Fibroblast of skin of right quadriceps (primary cell): ENCODE measurements at places on chromosomes 11 and 22.

DNA sequence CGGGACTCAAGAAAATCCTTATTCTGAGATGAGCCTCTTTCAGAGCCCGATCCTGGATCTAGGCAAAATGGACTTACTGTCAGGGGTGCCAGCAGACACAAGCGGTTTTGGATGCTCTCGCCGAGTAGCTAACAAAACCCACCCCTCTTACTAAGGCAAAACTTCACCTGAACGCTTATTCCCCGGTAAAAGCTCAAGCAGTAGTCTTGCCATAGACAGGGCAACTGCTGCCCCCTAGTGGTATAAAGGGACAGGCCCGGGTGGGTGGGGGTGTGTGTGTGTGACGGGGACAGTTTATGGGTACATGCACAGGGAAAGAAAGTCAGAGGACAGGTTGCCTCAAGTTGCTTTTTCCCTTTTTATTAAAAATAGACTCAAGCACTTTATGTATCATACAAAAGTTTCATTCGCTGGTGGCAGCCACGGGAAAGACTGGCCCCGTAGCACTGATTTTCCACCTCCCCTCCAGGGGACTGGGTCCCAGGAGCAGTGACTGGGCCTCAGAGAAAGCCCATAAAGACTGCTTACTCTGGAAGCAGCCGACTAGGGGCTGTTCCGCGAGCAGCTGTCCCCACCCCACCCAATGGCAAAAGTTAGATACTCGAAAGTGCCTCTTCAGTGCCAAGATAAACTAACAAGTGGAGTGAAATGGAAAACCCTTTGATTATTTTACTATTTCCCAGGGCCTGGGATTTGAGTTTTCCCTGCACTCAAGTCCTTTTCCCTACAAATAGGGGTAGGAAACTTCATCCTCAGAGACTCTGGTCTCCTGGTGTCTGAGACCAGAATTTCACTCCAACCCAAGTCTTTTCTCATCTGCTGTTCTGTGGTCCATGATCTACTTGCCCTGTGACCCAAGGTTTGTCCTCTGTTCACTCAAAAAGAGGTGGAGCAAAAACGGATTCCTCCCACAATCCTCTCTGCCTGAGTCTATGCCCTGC is 4.7 kb downstream of the YPEL4 start:
- peak; percentile 68 for DNase-seq

GRCh38 chr11:74220376-74220775 is 49.3 kb downstream of the PPME1 start:
- DNase-seq = no peak

DNA sequence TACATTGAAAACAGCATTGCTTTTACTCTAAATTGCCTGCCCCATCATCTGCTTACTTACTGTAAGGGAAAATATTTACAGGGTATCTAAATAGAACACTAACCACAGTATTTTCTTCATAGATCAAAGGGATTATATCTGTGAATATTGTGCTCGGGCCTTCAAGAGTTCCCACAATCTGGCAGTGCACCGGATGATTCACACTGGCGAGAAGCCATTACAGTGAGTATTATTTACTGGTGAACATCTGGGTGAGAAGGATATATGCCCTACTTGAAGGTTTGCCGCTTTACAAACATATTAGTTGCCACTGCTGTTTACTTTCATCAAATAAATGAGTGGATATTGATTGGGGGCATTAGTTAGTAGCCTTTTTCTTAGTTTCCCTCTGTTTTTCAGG is 5.9 kb upstream of the CNTF start:
- DNase-seq = peak; percentile 85

GRCh38 chr22:38733724-38734381 is 21.9 kb downstream of the SUN2 start:
- DNase-seq = no peak

DNA sequence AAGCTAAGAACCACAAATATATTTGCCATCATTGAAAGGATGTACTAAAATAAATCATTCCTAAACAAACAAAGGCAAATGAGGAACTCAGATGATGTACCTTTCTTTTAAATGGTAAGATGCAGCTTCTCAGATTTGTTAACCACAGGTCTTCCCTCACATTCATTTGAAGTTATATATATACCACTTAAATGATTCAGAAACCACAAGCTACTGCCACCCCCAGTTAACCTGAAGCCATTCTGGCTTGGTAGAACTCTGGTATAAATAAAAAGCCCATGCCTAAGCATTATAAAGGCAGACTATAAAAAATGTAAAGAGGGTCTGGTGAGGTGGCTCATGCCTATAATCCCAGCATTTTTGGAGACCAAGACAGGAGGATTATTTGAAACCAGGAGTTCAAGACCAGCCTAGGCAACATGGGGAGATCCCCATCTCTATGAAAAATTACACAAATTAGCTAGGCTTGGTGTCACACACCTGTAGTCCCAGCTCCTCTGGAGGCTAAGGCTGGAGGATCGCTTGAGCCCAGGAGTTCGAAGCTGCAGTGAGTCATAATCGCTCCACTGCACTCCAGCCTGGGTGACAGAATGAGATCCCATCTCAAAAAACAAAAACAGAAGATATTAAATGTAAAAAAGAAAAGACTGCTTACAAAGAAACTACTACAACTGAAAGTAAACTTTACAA is 1185.3 kb downstream of the JRKL start:
- no peak for DNase-seq

DNA sequence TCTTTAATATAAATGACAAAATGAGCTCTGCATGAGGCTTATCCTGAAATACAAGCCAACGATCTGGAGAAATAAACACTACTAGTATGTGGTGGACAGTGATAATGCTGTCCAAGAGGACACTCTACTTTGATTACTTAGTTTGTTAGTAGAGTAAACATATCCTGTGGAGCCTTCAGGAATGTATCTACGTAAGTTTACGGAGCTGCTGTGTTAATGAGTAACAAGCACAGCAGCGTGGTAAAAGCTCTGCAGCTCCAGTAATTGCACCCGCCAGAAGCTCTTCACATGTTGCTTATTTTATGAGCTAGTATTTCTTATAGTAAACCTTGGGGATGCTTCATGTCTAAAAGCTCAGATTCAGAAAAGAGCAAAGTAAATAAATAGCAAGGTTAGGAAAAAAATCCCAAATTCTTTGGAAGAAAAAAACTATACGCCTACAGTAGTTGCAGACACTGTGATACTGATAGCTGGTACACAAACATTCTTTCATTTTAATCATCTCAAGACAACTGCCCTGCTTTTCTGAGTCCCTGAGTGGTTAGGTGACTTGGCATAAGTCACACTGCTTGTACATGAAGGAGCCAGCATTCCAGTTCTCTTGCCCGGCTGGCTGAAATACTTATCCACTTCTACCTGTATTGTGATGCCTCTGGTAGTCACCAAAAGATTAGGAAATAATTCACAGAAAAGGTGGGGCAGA is 32.7 kb upstream of the CCDC34 start:
- DNase-seq = peak; percentile 58

DNA sequence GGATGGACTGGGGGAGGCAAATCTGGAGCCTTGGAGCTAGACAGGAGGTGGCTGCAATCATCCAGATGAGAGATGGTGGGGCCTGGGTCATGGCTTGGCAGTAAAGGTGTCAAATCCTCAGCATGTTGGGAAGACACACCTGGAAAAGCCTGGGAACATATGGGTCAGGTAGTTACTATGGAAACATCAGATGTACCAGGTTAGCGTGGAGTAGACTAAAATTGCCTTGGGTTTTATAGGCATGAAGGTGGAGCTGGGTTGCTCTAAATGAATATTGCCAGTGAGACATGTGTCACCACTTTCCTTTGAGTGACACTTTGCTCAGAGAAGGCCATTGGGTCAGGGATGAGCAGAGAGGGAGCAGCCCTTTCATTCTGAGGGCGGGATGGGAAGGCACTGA is 473.7 kb downstream of the TBC1D22A start:
- no peak for DNase-seq

DNA sequence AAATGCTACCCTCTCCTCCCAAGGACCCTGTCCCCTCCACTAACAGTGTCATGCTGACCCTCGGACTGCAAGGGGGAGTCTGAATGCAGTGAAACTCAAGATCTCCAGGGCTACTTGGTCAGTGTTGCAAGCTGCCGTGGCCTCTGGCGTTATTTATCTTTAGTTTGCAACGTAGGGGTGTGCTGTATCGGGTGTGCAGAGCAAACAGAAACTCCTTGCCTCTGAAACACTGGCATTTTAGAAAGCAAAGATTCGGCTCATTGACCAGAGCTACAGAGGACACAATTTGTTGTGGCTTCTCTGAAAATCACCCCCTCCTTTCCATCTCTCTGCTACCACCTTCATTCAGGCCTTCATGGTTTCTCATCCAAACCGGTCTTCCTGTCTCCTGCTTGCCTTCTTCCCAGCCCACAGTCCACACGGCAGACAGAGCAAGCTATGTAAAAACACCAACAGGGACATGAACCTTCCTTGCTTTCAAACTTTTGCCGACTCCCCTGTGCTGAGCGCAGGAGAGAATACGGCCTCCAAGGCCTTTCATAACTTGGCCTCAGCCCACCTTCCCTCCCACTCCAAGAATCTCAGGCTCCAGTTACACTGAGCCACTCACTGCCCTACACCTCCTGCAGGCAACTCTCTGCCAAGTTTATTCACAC is 14.9 kb downstream of the FZD4 start:
- DNase-seq = peak; percentile 51

DNA sequence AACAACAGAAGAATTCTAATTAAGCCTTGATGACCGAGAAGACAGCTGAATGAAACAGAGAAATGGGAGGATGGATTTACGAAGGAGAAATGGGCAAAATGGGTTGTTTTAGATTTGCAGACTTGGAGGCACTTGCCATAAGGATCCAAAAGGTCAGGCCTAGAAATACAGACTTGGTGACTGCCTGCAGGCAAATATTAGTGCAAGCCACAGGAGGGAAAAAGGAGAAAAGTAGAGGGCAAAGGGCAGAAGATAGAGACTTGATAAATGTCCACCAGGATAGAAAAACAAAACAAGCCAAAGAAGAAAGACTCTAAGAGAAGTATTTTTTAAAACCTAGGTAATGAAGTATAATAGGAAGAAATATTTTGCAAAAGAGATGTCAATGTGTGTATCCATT is 13.1 kb downstream of the CCDC34 start:
- DNase-seq = no peak

DNA sequence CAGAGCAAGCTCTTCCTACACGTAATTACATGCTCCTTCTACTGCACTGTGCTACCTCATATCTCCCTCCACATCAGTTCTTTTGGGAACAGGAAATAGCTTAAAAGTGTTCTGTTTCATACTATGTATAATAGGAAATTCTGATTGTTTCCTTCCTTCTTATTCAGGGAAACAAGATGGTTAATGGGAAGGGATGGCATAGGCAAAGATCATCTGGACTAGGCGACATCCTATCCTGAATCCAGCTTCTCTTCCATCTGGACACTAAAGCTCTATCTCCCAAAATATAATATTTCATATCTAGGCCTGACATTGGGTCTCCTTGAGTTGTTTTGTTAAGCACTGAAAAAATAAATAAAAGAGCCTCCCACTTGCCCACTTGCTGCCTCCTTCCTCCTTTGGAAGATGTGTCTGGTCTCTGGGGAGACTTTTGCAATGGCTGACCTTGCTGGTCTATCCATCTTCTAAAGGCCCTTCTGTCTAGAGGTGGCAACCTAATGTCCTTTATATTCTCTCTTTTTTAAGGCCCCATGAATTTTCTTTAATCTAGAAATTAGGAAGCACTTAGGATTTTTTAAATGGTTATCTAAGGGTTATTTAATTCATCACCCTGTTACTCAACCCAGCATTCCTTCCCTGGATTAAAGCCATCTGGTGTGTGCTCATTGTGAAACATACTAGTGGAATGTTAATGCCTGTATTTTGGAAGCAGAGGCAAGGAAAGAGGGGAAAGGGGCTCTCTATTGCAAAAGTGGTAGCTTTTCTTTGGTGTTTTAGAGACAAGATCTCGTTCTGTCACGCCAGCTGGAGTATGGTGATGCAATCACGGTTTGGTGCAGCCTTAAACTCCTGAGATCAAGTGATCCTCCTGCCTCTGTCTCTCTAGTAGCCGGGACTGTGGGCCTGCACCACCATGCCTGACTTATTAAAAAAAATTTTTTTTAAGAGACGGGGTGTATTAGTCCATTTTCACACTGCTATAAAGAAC is 20.6 kb downstream of the CLMP start:
- peak; percentile 99 for DNase-seq

DNA sequence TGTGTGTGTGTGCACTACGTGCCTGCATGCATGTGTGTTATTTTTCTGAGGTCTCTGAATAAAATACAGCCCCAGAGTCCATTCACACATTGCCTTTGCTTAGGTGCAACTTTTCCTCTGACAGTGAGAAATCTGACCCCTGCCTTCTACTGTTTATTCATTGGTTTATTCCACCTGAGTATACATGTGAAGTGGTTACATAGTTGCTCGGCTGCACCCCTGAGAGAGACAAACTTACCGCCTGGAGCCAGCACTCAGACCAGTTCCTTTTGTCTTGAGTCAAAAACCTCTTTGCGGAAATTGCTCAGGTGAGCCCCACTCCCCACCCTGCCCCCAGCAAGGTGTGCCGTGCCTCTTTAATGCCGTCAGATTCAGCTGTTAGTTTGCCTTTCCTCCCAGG is 363.6 kb downstream of the BRD1 start:
- DNase-seq = no peak

GRCh38 chr11:86792150-86792549 is 8.2 kb upstream of the PRSS23 start:
- no peak for DNase-seq

DNA sequence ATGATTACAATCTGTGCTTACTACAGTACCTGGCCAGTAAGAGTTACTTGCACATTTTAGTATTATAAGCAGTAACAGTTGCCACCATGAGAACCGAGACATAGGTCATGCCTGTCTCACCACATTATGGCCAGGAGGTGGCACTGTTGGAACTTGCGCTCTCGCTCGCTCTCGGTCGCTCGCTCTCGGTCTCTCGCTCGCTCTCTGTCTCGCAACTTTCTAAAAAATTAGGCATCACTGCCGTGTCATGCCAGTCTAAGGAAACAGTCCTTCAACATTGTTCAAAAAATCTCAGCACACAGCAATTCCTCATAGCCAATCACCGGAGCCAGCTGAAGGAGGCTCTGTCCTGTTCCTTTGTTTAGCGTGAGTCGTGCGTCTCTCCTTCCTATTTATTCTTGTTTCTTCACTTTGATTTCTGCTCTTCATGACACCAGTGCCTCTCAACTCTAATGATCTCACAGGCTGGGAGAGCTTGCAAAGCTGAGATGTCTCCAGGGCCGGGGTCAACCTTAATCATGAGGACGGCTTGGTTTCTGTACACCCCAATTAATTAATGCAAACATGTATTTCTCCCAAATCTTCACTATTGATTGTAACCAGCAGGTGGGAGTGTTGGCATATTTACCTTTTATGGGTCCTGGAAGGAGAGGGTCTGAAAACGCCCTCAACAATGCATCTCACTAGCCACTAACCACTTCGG is 6.3 kb upstream of the ADAMTS8 start:
- DNase-seq = peak; percentile 84

GRCh38 chr22:47929073-47929472 is 1166.6 kb downstream of the TBC1D22A start:
- no peak for DNase-seq
